Posterior vena cava (tissue), 2 donors: ENCODE measurements at places on chromosomes 6 and 20. TPM values are rescaled to one million over a fixed set of nuclear protein-coding genes. Genes with fewer than 3 reads are reported as not detected.

The TMC2 gene
- 0.56 TPM for total RNA-seq

The SMPDL3A gene
- 6.1 TPM for total RNA-seq

The OR2H1 gene
- total RNA-seq = not detected

The MROH8 gene
- total RNA-seq = 3.6 TPM

The NKAIN2 gene
- 0.23 TPM for total RNA-seq

DNA sequence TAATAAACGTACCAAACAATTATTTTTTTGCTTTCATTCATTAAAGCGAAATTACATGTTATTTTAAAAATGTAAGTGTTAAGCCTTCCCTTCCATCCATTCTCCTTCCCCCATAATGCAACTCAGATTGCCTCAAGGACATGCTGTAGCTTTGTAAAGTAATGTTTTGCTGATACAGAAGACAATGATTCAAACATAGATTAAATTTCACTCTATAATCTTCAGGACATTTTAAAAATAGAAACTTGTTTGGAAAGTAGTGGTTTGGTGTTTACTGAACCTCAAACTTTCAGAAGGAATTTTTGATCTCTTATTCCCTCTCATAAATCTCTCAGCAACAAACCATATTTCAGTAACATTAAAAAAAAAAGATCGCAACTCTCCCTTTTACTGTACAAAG lies 350.9 kb upstream of the HSF2 start:
- DNase-seq = no peak

DNA sequence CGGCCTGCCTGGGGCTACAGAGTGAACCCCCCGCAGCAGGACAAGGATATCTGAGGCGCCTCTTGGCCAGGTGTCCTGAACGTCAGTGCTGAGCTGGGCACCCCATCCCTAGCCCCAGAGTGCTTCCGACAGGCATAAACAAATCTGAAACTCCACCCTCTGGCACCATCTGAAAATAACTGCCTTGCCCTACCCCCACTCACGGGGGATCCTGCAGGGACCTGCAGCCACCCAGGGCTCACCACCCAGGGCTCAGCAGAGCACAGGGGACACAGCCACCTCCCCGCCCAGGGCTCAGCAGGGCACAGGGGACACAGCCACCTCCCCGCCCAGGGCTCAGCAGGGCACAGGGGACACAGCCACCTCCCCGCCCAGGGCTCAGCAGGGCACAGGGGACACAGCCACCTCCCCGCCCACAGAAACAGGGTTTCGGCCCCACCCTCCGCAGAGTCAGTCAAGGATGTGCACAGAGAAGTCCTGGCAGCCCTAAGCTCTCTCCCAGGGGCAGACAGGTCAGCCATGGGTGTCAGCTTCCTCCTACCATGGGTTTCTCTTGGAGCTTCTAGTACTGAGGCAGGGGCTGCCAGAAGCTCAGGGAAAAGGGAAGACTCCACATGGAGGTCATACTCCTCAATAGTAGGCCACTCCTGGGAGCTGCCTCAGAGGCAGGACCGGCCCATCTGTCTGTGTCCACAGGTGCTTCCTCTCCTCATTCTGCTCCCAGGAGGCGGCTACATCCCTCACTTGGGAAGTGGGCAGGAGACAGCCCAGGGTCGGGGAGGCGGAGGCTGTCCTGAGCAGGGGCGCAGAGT lies 4.6 kb downstream of the UCKL1 start:
- no peak for DNase-seq

GRCh38 chr6:11593096-11593495 lies 55.5 kb downstream of the TMEM170B start:
- DNase-seq = no peak

GRCh38 chr6:119002069-119002468 lies 67.1 kb upstream of the MCM9 start:
- DNase-seq = no peak
